ENCODE measurements at places on chromosomes 5 and 9.

GRCh38 chr9:76561050-76561713, 102.2 kb downstream of the GCNT1 start:
- no peak for DNase-seq

GRCh38 chr9:104286187-104286586, 192.1 kb downstream of the SMC2 start:
- DNase-seq, result no peak

- no peak for DNase-seq
Measured at GRCh38 chr5:56977021-56977420, 25.1 kb upstream of the MIER3 start.

- DNase-seq, result no peak
Measured at GRCh38 chr5:134447815-134448520, 36.3 kb upstream of the CDKN2AIPNL start.

DNA sequence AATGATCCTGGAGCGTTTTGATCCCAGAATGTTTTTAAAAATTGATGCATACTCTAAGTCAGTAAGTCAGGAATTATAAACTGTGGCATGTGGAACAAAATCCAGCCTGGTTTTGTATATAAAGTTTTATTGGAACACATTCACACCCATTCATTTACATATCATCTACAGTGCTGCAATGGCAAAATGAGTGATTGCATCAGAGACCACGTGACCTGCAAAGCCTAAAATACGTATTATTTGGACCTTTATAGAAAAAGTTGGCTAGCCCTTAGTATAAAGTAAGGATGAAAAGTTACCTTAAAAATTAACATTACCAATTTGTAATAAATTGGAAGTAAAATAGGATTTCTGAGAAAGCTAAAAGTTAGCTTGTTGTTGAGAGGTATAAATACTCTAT, 95.0 kb downstream of the PCSK5 start:
- no peak for DNase-seq

DNA sequence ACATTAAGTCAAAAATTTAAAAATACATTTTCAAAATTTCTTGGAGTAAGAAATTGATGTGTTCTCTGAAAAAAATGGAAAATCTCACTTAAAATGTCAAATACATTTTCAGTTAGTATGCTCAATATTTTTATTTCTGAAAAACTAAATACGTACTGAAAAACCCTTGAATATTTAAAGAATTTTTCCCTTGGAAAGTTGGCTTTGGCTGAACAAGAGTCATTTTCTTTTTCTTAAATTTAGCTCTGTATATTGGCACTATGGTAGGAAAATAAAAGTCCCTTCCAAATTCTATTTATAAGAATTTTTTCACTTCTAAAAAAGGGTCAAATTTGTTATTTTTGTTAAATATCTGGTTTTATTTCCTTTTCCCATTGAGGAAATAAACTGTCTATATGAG, 29.0 kb upstream of the CDH18 start:
- no peak for DNase-seq

GRCh38 chr5:76144513-76145274, 61.5 kb downstream of the SV2C start:
- DNase-seq, result no peak

GRCh38 chr5:132753135-132753987, 6.1 kb downstream of the CCNI2 start:
- DNase-seq, result no peak

- no peak for DNase-seq
Measured at GRCh38 chr9:98211260-98211659, 18.8 kb upstream of the CORO2A start.

GRCh38 chr5:157549283-157549629, 26.3 kb downstream of the ADAM19 start:
- no peak for DNase-seq

GRCh38 chr9:133118568-133118967, 2.5 kb downstream of the RALGDS start:
- DNase-seq, result no peak

All from CD14-positive monocyte (primary cell).